ENCODE measurements at places on chromosomes 6 and 20.

DNA sequence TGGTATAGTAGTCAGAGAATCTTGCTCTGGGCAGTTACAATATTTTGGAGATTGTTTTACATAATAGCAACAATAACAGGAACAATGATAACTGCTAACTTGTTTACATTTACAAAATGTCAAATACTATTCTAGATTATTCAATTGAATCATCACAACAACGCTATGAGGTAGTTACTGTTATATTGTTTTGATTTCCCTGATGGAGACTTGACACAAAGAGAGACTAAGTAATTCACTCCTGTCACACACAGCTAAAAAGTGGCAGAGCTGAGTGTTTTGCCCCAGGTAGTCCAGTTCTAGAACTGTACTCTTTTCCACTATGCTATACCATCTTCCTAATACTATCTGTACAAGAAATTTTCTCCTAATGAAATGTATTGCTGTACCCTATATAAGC, 356.1 kb downstream of the LAMA2 start:
- no peak for DNase-seq

- no peak for DNase-seq
These were observed 35.2 kb downstream of the PPP1R14C start for GRCh38 chr6:150177952-150178520.

DNA sequence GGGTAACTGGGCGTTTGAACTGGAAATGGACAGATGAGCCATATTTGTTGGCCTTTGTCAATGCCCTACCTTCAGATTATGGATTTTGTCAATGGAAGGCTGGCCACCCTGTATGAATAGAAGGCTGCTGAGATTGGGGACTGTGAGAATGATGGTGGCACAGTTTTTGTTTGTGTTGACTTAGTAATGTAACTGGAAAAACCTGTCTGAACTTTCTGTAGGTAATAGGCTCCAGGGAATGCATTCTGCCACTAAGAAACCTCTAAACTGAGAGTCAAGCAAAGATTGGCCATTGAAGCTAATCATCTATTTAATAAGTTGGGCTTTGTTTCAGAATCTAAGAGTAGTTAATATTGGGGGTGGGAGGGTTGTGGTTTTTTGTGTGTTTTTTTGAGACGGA, 97.5 kb downstream of the FOXO3 start:
- DNase-seq, result no peak

- DNase-seq, result no peak
These were observed 29.7 kb downstream of the CEP162 start for GRCh38 chr6:84197708-84198107.

DNA sequence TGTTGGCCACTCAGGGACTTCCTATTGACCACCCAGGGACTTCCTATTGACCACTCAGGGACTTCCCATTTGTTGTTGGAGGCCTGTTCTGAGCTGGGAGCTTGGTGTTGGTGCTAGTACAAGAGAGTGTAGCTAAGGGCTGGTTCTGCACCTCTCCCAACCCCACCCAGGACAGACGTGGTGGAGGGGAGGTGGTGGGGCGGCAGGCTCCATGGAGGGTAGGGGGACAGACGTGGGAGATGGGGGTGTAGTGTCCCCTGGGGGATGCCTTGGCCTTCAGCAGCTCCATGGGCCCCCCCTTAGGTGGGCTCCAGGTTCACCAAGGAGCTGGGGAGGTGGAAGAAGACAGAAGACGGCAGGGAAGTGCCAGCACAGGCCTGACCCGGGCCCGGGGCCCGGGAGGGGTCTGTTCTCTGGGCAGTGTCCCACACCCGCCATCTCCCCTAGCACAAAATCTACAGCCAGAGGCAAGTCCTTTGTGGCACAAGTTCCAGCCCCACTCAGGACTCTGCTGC, 33.9 kb downstream of the CHRNA4 start:
- DNase-seq, result no peak

DNA sequence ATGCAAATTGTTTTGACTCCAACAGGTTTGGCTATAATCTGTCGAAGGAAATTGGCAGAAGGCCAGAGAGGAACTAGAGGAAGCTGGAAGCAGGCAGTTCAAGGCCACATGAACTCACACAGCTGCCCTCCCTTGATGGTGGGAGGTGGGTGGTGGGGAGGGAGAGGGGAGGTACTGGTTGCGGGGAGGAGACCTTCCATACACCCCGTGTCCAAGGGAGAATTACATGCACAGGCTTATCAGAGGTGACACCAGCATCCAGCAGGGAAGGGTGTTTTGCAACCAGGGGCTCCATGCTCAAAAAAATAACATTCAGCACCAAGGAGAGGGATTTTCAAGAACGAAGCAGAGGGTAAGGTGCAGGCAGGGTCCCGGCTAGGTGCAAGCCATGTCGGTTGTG, 9.1 kb downstream of the PRND start:
- DNase-seq, result no peak

GRCh38 chr20:51092338-51092737, 69.4 kb upstream of the KCNG1 start:
- DNase-seq, result no peak

DNA sequence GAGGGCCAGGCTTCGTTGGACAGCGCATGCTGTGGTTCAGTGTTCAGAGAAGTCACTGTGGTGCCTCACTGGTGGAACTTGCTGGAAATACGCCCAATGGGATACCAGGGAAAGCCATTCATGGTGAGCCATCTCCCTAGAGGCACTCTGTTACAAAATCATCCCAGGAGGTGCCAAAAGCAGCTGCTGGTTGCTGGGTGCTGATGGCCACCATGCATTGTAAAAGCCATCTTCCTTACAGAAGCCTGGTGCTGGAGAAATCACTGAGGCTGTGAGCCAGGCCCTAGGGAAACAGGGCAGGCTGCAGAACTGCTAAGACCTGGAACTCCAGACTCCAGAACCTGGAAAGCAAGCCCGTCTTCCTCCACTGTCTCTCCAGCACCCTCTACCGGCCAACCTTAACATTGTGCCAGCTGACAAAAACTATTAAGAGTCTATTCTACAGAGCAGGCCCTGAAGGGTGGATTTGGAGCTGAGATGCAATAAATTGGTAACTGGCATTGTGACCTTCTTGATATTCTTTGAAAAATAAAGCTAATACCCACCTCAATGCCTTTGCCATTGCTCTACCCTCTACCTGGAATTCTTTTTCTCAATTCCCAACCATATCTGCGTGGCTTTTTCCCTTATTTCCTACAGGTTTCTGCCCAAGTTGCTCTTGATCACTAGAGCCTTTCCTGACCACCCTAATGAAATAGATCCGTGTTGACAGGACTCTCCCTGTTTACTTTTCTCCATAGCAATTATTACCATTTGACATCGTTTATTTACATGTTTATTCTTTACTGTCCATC, 18.5 kb downstream of the SNRPB start:
- peak; percentile 23 for DNase-seq

- no peak for DNase-seq
These were observed 231.8 kb upstream of the SPTLC3 start for GRCh38 chr20:12777016-12777415.

GRCh38 chr6:24648276-24648675, 2.3 kb upstream of the KIAA0319 start:
- DNase-seq, result no peak

DNA sequence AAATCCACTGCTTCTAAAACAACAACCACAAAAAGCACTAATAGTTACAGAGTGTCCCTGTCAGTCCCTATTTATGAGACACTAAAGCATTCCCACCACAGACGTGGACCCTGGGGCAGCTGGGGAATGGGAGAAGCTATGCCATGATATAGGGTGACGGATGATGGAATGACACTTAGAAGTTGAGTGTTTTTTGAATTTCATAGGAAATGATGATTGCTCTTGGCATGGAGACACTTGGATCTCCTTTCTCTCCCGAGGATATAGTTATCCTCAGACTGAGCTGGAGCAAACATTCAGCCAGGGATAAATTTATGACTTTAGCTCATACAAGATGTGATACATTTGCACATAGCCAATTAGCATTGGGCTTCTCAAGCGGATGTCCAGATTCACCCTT, 151.2 kb downstream of the EDN3 start:
- DNase-seq, result no peak

DNA sequence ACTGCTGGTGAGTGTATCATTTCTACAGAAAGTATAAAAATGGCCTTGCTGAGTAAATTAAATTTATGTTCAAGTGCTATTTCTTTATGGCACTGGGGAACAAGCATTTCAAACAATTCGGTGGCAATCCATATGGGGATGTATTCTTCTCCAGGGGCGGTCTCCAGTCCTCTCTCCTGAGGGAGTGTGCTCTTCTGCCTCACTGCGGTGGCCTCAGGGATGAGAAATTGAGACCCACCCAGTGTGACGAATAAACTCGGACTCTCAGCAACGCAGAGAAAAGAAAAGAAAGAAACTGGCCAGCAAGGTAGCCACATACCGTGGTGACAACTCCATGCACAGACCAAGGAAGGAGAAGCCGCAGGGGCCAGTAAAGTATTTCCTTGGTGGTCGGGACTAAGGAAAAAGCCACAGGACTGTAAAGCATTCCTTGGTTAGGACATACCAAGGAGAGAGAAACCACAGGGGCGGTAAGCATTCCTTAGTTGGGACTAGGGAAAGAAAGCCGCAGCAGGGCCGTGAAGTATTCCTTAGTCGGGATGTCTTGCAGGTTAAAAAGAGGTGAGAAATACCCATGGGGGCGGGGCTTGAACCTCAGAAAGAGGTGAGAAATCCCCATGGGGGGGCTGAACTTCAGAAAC, 13.6 kb upstream of the GOPC start:
- DNase-seq, result no peak

DNA sequence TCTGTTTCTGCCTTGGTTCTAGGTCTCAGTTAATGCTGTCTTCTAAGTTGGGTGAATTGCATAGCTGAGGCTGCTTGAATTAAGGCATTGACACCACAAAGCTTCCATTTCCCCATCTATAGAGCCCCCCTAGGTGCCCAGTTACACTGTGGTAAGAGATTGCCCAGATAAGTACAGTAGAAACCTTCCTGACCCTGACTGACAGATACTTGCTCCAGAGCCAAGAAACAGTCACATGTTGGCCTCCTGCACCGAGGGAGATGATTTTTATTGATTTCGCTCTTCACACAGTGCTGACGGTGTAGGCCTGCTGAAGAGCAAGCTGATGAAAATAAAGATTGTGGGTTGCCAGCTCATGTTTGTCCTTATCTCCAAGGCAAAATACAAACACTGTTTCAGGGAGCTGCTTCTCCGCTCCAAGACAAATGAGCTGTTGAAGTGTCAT, 67.9 kb downstream of the TRMT11 start:
- DNase-seq, result no peak

- no peak for DNase-seq
These were observed 17.5 kb upstream of the MOCS1 start for GRCh38 chr6:39951716-39952115.

DNA sequence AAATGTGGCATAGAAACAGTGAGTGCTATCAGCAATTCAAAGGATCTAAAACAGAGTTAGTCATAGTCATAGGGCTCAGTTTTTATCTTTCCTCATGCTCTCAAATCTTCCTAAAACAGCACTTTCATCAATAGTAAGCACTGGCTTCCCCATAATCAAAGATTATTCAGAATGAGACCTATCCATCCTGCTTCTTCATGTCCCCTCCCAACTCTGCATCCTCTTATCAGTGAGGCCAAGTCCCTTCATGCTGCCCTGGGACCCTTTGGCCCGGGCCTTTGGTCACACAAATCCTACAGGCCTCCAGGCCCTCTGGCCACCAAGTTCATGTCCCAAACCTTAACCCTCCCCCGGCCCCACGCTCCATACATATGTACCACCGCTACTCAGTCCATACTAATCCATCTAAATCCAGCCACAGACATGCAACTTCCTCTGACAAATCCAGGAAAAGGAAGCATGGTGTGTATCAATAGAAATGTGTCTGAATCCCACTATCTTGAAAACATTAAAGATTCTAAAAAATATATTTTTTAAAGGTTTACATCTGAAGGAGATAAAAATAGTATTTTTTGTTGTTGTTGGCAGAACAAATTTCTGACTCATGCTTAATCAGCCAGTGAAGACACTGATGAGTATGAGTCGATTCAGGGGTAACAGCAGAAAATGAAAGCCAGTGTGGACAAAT, 143.5 kb downstream of the PDE7B start:
- DNase-seq, result no peak

DNA sequence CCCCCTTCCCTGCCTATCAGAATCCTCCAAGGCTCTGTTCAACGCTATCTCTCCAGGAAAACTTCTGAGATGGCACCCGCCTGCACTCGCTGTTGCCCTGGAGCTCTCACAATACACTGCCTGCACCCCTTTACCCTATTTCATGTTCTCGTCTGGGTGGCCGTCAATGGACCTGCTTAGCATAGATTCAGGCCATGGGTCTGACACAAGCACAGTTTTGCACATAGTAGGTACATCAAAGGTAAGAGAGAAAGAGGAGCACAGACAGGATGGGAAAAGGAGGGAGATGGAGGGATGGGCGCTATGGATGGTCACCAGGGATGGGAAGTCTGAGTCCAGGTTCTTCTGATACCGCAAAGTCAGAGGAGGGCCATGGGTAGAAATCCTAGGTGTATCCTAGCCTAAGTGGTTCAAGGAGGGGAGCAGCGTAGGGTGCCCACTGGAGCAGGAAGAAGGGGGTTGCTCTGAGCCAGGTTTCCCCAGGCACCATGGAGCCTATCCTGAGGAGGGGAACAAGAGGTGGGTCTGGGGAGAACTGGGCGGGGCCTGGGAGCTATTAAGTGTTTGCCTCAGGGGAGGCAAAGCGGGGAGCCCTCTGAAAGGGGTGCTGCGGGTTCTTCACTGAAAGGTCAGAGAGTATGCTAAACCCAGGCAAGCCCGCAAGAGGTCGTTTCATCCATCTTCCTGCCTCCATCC, 89.3 kb downstream of the MRPL14 start:
- DNase-seq, result no peak

GRCh38 chr6:121584586-121585369, 149.3 kb downstream of the GJA1 start:
- no peak for DNase-seq

GRCh38 chr20:37502654-37503053, 18.4 kb upstream of the NNAT start:
- no peak for DNase-seq

- no peak for DNase-seq
These were observed 195.8 kb upstream of the ZNF184 start for GRCh38 chr6:27668442-27669294.

- no peak for DNase-seq
These were observed 131.2 kb upstream of the RPS6KA2 start for GRCh38 chr6:166758136-166758704.

DNA sequence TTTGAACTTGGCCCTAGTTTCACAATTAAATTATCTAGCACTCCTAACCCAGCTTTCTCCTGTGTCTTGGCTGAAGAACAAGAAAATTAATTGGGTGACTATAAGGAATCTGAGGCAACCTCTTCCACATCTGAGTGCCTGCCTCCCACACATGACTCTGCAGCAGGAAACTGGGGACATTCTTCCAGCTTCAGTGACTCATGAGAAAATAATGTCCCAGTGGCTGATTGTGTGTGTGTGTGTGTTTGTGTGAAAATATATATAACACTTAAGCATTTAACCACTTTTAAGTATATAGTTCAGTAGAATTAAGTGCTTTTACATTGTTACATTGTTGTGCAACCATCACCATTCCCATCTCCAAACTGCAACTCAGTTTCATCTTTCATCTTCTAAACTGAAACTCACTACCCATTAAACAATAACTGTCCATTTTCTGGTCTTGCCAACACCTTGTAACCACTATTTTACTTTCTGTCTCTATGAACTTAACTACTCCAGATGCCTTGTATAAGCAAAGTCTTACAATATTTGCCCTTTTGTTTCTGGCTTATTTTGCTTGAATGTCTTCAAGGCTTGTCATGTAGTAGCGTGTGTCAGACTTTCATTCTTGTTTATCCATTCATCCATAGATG, 8.7 kb downstream of the TRIM38 start:
- no peak for DNase-seq

GRCh38 chr20:36439040-36439730, 102.1 kb upstream of the MYL9 start:
- peak; percentile 58 for DNase-seq

Measured in activated B cell treated with CpG ODN at 0.5 μM for 24 hours (primary cell).